T-helper 1 cell (primary cell): ENCODE measurements at places on chromosomes 6 and 20.

GRCh38 chr6:151058021-151058733 is 181.6 kb upstream of the AKAP12 start:
- no peak for DNase-seq

DNA sequence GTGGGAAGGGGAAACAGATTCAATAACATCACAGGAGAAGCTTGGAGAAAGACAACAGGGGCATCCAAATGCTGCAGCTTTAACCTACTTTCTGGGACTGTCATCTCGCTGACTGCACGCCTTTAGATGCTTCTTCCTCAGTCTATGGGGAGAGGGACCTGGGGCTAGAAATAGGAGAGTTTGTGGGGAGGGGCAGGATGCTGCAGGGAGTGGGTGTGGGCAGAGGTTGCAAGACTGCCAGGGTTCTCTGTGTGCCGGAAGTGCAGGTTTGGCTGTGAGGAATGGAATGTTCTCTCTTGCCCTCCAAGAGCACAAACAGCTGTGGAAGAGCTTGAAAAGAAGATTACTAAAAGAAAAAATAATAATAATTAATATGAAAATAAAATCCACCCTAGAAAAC is 93.2 kb downstream of the FOXO3 start:
- DNase-seq: no peak

DNA sequence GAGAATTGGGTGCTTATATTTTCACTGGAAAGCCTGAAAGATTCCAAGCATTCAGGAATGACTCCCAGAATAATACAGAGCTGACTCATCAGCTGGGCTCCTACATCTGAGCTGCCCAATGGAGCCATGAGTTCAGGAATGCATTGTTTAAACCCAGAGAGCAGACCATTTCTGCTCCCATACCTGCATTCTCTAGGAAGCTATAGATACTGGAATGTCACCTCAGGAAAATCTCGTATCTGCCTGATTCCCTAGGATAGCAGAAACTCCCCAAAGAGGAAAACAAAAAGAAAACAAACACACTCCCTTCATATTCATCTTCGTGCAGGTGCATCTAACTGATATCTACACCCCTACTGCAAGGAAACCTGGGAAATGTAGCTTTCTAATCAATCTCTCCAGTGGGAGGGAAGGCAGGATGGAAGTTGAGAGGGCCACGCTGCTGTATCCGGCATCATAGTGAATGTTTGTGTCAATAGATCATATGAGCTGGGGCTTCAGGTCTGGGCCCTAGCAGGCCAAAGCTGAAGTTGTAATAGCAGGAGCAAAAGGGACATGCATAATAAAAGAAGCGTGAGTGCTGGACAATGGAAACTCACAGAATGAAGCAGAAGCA is 8.2 kb upstream of the SLC2A12 start:
- DNase-seq: no peak

DNA sequence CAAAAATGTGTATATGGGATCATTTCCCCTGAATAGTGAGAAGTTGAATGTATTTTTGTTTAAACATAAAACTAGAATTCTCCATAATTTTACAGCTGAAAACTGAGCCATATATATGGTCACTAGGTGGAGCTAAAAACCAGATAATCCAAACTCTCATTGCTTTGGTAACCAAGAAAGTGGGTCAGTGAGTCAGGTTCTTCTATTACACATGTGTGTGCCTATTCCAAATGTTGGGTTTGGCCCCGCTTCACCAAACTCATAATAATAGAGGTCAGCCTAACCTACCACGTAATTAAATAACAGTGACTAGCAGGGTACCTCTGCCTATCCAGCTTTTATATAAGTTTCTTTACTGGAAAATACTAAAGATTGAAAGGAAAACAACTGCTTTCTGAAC is 19.3 kb upstream of the RNGTT start:
- no peak for DNase-seq

- DNase-seq: no peak
Measured at GRCh38 chr6:118869350-118869749, 24.6 kb upstream of the ASF1A start.

- DNase-seq: no peak
Measured at GRCh38 chr6:897528-898207, 204.7 kb upstream of the EXOC2 start.

DNA sequence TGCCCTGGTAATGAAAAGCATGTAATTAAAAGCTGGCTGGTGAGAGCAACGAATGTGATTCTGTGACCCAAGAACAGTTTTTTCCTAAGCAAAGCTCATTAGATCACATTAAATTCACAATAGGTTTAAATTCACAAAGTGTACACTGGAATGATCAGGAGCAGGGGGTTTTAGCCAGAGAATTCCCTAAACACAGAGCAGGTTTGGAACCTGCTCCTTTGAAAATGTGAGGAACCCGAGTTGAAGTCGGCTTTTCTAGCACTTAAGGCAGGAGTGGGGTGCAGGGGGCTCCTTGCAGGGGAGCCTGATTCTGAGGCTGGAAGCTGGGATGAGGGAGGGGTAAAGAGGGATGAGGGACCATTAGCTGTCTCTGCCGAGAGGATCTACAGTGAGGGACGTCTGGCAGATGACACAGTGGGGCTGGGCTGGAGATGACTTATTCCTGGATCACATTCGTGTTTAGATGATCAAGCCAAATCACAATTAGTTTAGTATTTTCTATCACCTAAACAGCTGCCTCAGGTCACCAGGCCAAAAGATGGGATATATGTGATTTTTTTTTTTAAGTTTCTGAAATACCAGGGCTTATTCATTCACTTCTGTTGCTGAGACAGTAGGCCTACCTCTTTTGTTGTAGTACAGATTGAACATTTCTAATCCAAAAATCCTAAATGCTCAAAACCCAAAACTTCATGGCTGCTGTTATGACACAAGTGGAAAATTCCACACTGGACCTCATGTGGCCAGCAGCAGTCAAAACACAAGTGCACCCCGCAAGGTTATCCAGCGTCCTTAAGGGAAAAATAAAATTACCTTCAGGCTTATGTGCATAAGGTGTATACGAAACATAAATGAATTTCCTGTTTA is 93.1 kb upstream of the HIVEP1 start:
- no peak for DNase-seq

- no peak for DNase-seq
Measured at GRCh38 chr6:118602300-118602699, 49.1 kb downstream of the CEP85L start.

DNA sequence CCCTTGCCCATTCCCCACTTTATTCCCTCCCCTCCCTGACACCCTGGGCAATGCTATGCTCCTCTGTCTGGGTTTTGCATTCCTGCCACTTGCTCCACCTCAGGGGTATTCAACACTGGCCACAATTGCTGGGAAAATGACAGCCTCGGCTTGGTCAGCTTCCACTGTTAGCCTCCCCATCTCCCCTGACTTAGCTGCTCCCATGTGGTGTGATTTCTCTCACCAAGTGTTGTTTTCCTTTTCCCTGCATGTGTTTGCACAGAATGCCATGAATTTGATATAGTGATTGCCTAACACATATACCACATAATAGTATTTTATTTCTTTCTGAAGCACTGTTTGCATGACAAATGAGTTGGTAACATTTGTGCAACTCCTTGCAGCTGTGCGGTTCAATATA is 1.4 kb upstream of the LEMD2 start:
- no peak for DNase-seq

GRCh38 chr6:36169023-36170007 is 27.2 kb upstream of the BRPF3 start:
- DNase-seq: peak; percentile 37

- DNase-seq: no peak
Measured at GRCh38 chr6:135390458-135390857, 107.1 kb downstream of the AHI1 start.

DNA sequence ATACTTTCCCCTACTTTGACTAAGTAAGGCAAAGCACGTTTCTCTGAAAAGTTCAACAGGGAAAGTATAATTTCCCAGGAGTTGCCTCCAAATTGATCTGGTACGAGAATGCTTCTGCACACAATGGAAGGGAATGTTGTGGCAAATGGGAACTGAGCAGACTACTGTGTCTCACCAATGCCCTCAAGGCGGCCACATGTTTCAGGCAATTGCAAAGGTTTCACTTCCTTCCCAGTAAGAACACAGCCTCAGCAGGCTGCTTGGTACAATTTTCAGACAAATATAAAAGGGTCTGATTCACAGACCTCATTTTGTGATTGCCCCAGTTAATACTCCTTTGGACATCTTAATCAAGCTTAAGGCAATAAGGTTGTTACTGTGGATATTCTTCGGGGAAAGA is 71.2 kb downstream of the KIAA0319 start:
- DNase-seq: no peak

- DNase-seq: no peak
Measured at GRCh38 chr6:139549561-139550070, 175.2 kb upstream of the CITED2 start.

DNA sequence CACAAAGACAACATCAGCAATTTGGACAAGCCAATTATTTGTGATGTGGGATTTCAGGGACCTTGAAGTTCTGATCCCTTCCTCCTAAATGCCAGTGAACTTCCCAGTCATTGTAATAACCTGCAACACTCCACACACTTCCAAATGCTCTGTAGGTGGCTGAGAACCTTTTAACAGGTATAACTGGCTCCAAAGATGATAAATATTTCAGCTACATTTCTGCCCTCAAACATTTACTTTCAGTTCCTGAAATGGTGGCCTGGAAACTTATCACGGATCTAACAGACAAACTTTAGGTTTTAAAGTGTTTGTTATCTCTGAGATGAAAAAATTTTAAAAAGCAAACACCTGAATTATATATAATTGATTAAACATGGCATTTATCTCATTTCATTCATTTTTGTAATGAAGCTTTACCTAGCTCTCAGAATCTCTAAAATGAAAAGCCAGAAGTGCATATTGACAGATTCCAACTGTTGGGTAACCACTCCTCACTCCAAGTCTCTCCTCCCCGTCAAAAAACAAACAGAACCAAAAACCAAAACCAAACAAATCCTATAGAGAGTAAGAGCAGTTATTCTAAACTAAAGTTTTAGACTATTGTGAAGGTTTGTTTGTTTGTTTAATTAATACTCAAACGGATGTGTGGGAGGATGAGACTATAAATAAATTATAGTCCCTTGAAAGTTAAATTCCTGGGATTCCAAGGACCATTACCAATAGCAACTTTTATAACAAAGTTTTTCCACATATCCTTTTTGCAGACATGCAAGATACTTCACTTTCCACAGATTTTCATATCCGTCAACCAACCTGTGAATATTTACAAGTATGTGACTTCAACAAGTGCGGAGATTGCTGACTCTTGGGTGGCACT is 12.4 kb upstream of the KIAA0408 start:
- DNase-seq: no peak

DNA sequence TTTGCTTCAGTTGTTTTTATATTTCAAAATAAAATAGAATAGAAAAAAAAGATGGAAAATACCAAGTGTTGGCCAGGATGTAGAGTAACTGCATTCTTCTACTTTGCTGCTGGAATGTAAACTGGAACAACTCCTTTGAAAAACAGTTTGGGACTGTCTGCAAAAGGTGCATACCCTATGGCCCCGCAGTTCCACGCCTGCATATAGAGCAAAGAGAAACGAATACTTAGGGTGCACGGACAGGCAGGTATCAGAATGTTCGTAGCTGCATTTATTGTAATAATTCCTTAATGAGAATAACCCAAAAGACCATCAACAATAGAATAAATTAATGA is 603 bp upstream of the RAB23 start:
- DNase-seq: no peak

- DNase-seq: peak; percentile 14
Measured at GRCh38 chr20:4726710-4727397, 5.1 kb downstream of the PRND start.

- no peak for DNase-seq
Measured at GRCh38 chr6:143578054-143578453, 66.5 kb upstream of the FUCA2 start.

- DNase-seq: no peak
Measured at GRCh38 chr6:30042476-30042875, 18.6 kb upstream of the POLR1H start.

GRCh38 chr6:32290886-32291450 is 67.1 kb upstream of the NOTCH4 start:
- no peak for DNase-seq

GRCh38 chr6:113693851-113694250 is 163.3 kb upstream of the MARCKS start:
- no peak for DNase-seq

DNA sequence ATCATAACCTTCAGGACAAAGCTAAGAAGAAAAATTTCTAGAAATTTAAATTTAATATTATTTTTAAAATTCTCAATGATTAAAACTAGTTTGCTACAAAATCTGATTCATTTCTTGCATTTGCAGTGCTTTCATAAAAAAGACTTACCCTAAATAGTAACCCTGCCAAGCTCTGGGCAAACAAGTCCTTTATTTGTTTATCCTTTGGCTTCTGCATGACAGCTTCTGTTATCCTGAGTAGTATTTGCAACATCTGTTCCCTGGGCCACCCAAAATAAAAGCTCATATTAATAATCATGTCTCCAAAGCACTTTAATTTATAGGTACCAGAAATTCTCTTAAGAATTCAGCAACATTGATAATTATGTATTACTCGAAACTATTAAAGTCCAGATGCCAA is 101.3 kb downstream of the RALGAPA2 start:
- no peak for DNase-seq

DNA sequence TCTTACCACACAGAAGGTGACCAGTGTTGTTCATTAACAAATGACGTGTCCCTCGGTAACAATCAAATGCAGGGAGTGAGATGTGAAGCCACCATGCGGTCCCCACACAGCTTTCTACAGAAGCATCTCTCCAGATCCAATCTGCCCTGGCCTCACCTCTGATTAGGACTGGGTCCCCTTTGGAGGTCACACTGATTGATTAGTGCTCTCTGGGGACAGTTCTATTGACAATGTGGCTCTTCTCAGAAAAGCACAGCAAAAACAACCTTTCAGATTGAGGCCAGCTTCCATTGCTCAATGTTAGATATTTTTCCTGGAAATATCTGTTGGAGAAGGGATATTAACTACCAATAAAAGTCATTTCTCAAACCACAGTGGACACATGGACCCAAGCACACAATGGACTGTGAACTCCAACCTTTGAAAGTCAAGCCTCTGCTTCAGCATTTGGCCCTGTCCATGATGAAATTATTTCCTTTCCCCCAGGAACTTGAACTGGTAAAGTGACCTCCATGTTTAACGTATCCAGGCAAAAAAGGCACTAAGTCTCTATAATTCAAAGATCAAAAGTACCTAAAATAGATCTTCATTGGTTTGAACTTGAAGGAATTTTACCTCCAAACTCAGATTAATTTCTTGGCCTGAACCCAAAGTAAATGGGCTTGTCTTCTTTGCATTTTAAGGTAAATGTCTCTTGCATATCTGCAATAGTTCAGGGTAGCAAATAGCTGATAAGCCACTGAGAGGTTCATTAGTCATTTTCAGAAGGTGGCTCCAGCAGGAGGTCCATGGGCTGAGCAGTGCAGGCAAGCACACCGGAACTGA is 118.5 kb downstream of the FOXA2 start:
- no peak for DNase-seq

DNA sequence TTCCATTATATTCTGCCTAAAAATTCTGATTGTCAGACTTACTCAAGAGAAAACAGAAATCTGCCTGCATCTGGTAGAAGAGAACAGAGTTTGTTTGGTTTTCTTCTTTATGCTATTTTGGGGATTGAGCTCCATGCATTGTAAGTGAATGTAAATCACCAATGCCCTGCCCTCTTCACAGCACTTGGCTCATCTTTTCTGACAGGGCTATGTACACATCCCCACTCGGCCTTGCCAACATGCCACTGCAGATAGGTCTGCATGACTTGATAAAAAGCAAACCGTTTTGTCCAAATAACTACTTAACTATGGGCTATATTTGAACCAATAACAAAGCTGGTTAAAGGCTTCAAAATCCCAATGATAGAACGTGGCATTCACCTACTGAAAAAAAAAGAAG is 117.7 kb downstream of the IBTK start:
- DNase-seq: no peak
